T-cell (primary cell): ENCODE measurements at places on chromosomes 5 and 9.

DNA sequence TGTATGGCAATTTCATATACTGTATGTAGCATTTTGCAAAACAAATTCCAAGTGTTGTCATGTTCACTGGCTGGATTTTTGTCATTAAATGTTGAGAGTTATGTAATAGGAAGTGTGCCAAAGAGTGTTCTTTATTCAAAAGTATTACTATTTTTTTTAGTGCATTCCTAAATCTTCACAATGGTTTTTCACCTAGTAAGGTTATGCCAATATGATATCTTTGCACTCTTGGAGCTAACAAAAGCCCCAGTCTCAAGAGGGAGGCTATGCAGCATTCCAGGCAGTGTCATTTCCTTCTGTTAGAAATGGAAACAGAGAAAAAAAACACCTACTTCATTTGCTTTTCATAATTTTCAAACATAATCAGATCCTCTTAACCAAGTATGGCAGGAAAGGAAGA, 5.1 kb upstream of the SSBP2 start:
- no peaks in the 10 kb centered on the region for H3K36me3 ChIP-seq
- no peak overlapping the region for H3K4me3 ChIP-seq
- peaks cover 15% of the 10 kb centered on the region for H3K4me1 ChIP-seq

DNA sequence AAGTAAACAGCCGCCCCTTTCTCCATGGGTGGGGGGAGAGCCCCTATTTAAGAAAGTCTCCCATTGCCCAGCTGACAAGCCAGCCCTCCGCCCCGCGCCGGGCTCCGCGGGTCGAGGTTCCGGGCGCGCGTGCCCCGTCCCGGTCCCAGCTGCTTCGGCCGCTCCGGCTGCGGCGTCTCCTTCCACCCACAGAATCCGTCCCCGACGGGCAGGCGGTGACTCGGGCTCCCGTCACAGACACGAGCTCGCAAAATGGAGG, 223 bp downstream of the NR3C1 start:
- no peaks in the 10 kb centered on the region for H3K27me3 ChIP-seq
- DNase-seq: no peak
- no peaks in the 10 kb centered on the region for H3K36me3 ChIP-seq
- H3K27ac ChIP-seq: peak overlapping the region; percentile 59
- H3K4me3 ChIP-seq: peak overlapping the region; percentile 71

GRCh38 chr5:119287547-119288111, 68.2 kb upstream of the TNFAIP8 start:
- H3K36me3 ChIP-seq: peaks cover 16% of the 10 kb centered on the region
- peak overlapping the region; percentile 44 for H3K4me3 ChIP-seq
- H3K4me1 ChIP-seq: peaks cover 65% of the 10 kb centered on the region
- H3K27ac ChIP-seq: peak overlapping the region; percentile 92
- DNase-seq: peak; percentile 46

DNA sequence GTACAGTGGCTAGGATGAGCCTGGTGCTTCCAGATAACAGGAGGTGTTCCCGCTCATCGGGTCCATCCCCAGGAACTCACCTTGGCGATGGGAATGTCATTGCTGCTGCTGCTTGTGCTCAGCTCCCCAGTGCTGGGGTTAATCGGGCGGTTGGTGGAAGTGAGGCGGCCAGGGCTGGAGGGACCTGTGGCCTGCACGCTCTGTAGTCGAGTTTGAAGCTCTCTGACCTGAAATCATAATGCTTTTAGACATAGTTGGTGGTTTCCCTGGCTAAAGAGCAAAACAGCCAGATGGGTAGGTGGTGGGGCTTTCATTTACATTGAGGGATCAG, 108.5 kb downstream of the DCP2 start:
- no peaks in the 10 kb centered on the region for H3K36me3 ChIP-seq
- H3K27me3 ChIP-seq: no peaks in the 10 kb centered on the region
- no peak overlapping the region for H3K27ac ChIP-seq
- no peak overlapping the region for H3K4me3 ChIP-seq
- no peak for DNase-seq

GRCh38 chr5:123771715-123772114, 259.7 kb downstream of the CSNK1G3 start:
- H3K4me1 ChIP-seq: no peaks in the 10 kb centered on the region
- no peak overlapping the region for H3K27ac ChIP-seq
- no peaks in the 10 kb centered on the region for H3K36me3 ChIP-seq
- no peaks in the 10 kb centered on the region for H3K27me3 ChIP-seq
- DNase-seq: no peak

GRCh38 chr9:93177676-93178075, 6.3 kb upstream of the WNK2 start:
- no peak overlapping the region for H3K27ac ChIP-seq
- H3K36me3 ChIP-seq: no peaks in the 10 kb centered on the region
- peaks cover 48% of the 10 kb centered on the region for H3K27me3 ChIP-seq

GRCh38 chr5:157593052-157593757, 17.6 kb upstream of the ADAM19 start:
- peaks cover 14% of the 10 kb centered on the region for H3K4me1 ChIP-seq
- H3K27me3 ChIP-seq: no peaks in the 10 kb centered on the region
- no peak overlapping the region for H3K27ac ChIP-seq
- no peak for DNase-seq

DNA sequence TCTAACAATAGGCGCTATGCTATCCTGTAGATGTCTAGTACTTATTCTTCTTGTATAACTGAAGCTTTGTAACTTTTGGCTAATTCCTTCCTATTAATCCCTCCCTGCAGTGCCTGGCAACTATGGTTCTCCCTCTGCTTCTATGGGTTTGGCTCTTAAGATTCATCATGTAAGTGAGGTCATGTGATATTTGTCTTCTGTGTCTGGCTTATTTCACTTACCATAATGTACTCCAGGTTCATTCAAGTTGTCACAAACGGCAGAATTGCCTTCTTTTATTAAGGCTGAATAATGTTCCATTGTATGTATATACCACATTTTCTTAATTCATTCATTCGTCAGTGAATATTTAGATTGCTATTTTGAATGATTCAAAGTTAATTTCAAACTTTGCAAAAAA, 149.9 kb upstream of the GAS1 start:
- H3K36me3 ChIP-seq: no peaks in the 10 kb centered on the region
- H3K27ac ChIP-seq: no peak overlapping the region
- no peak overlapping the region for H3K4me3 ChIP-seq
- no peak for DNase-seq
- peaks cover 3% of the 10 kb centered on the region for H3K27me3 ChIP-seq
- H3K4me1 ChIP-seq: no peaks in the 10 kb centered on the region

DNA sequence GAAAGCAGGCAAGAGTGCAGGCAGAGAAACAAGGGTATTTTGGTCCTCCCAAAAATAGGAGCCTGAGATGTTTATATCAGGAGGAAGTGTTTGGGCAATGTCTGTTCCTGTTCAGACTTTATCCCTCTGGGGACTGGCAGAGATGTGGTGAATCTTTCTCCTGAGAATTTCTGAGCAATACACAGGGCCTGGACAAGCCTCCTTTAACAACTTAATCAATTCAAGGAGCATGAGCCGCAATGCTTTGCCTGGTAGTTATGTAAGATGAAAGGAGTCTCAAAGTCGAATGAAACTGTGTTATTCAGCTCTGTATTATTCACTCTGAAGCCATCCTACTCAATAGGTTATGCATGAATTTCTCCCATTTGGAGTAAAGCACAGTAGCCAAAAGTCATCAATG, 365.6 kb downstream of the MAN2A1 start:
- no peak overlapping the region for H3K4me3 ChIP-seq
- DNase-seq: no peak
- no peaks in the 10 kb centered on the region for H3K36me3 ChIP-seq
- H3K27ac ChIP-seq: no peak overlapping the region

- no peak overlapping the region for H3K4me3 ChIP-seq
- H3K4me1 ChIP-seq: no peaks in the 10 kb centered on the region
- H3K36me3 ChIP-seq: no peaks in the 10 kb centered on the region
- DNase-seq: no peak
- H3K27me3 ChIP-seq: no peaks in the 10 kb centered on the region
These were observed 178.3 kb downstream of the CAVIN4 start for GRCh38 chr9:100756217-100756616.

DNA sequence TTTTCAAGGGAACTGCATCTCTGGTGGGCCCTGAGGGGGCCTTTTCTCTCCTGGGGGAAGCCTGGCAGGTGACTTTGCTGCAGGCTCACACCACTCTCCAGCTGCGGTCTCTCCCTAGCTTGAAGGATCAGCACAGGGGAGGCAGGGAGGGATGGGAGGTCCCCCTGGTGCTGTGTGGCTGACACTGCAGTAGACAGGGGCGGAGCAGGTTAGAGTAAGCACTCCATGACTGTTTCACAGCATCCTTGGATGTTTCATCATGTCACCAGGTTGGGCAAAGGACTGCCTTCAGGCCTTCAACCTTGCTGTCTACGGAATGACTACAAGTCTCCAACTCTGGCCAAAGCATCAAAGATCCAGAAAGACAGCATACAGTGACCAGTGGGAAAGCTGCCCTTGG, 470.7 kb downstream of the CDK5RAP2 start:
- H3K4me3 ChIP-seq: no peak overlapping the region
- no peaks in the 10 kb centered on the region for H3K36me3 ChIP-seq
- no peaks in the 10 kb centered on the region for H3K27me3 ChIP-seq

DNA sequence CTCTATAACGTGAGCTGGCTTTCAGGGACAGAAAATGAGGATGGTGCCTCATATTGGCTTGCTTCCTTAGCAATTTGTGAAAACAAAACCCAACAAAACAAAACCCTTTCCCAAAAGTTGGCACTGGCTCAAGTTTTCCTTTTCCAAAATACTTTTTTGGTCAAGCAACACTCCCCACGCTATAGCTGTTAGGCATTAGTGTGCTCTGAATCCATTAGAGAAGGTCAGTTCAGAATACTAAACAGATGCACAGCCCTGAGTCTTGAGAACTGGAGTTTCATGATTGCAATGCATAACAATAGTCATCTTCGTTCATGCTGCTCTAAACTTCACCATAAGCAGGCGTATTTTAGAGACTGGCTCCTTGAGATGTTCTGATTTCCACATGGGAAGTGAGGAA, 172.0 kb upstream of the KLF9 start:
- H3K36me3 ChIP-seq: no peaks in the 10 kb centered on the region
- no peak for DNase-seq
- H3K27ac ChIP-seq: no peak overlapping the region
- no peak overlapping the region for H3K4me3 ChIP-seq
- H3K27me3 ChIP-seq: peaks cover 3% of the 10 kb centered on the region

- H3K36me3 ChIP-seq: no peaks in the 10 kb centered on the region
- H3K27ac ChIP-seq: no peak overlapping the region
- DNase-seq: no peak
- no peaks in the 10 kb centered on the region for H3K4me1 ChIP-seq
These were observed 778 bp downstream of the FRRS1L start for GRCh38 chr9:109166171-109166770.

DNA sequence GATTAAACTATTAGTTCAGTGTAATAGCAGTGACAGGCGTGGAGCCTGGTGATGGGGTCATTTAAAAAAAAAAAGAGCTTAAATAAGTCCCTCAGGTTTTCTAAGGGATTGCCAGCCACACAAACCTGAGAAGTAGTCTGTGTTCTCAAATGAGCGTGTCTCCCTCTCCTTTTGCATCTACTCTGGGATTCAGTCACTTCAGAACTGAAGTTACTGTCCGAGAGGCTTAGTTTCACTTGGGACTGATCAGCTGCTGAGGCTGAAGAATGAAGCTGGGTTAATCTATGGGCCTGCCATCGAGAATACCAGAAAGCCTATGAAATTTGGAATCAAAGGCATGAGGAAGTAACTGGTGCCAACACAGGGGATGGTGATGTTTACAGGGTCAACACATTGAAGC, 310.1 kb downstream of the ADAMTS6 start:
- H3K27me3 ChIP-seq: no peaks in the 10 kb centered on the region
- no peak overlapping the region for H3K4me3 ChIP-seq
- peaks cover 3% of the 10 kb centered on the region for H3K4me1 ChIP-seq
- H3K27ac ChIP-seq: no peak overlapping the region
- no peaks in the 10 kb centered on the region for H3K36me3 ChIP-seq

GRCh38 chr9:38255599-38255998, 136.9 kb upstream of the ALDH1B1 start:
- H3K27me3 ChIP-seq: no peaks in the 10 kb centered on the region
- H3K36me3 ChIP-seq: no peaks in the 10 kb centered on the region
- no peaks in the 10 kb centered on the region for H3K4me1 ChIP-seq
- no peak overlapping the region for H3K4me3 ChIP-seq
- no peak for DNase-seq
- no peak overlapping the region for H3K27ac ChIP-seq
